ENCODE measurements at places on chromosomes 6 and 20.

DNA sequence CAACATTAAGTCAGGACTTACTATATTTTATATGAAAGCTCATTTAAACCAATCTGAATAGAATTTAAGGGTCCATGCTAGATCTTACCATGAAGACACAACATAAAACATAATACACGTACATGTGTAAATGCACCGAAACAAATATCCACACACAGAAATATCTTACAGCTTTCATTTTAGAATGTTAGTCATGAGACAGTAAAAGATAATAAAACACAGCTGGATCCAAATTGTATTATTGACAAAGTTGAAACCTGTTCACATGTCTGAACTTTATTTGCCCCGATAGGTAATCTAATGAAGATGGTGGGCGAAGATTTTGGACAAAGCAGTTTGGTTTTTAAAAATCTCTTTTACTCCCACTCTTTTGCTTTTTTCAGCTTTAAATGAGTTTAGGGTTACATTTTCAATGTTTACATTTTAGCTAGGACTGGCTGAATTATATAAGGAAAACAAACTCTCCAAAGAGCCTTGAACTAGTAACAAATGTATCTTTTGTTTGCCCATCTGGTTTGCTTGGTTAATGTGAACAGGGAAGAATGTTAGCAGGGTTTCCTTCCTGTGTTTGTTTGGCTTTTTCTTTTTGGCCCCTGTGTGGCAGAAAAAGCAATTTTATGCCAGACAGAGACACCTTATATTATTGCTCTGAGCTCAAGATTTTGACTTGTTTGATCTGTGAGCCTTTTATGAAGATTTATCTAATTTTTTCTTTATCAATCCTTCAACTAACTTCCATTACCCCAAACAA is 5.1 kb upstream of the TMEM181 start:
- no peak for DNase-seq

- DNase-seq, result peak; percentile 94
Observed at GRCh38 chr6:37257634-37258404, at the start of the genes TBC1D22B and TMEM217. TSS of gene TBC1D22B (plus strand) at chr6:37257772. CDS start at chr6:37257918, 146 bp downstream. TSS of gene TMEM217 (minus strand) at chr6:37258144. CDS start at chr6:37219030, 39,114 bp downstream.

- DNase-seq, result no peak
Observed at GRCh38 chr20:3632311-3633004, 30.7 kb downstream of the GFRA4 start.

DNA sequence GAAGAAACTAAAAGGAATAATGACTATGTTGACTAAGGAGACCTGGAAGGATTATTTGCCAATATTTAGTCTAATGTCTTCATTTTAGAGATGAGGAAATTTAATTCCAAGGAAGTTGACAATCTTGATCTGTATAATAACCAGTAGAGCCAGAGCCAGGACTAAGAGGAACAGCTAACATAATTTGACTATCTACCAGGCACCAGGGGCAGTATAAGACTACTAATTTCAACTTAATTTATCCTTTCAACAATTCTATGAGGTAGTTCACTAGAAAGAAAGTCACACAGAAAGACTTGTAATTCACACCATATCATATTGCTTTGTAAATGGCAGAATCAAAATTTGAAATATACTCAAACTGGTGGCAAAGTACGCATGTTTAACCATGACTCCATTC is 273.0 kb upstream of the STXBP5 start:
- no peak for DNase-seq

GRCh38 chr6:80537118-80537972 is 430.9 kb downstream of the BCKDHB start:
- no peak for DNase-seq

- DNase-seq, result no peak
Observed at GRCh38 chr20:36582322-36582721, 8.9 kb downstream of the TGIF2 start.

GRCh38 chr6:26233649-26234420 is 131.2 kb upstream of the BTN3A2 start:
- DNase-seq, result peak; percentile 50

DNA sequence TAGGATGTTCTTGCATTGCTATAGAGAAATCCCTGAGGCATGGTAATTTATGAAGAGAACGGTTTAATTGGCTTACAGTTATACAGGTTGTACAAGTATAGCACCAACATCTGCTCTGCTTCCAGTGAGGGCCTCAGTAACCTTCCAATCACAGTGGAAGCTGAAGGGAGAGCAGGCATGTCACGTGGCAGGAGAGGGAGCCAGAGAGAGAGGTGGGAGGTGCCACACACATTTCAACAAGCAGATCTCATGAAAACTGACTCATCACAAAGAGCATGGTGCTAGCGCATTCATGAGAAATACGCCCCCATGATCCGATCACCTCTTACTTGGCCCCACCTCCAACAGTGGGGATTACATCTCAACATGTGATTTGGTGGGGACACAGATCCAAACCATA is 871.2 kb downstream of the TFAP2A start:
- no peak for DNase-seq

GRCh38 chr6:5053038-5053437 is 32.1 kb upstream of the PPP1R3G start:
- no peak for DNase-seq

DNA sequence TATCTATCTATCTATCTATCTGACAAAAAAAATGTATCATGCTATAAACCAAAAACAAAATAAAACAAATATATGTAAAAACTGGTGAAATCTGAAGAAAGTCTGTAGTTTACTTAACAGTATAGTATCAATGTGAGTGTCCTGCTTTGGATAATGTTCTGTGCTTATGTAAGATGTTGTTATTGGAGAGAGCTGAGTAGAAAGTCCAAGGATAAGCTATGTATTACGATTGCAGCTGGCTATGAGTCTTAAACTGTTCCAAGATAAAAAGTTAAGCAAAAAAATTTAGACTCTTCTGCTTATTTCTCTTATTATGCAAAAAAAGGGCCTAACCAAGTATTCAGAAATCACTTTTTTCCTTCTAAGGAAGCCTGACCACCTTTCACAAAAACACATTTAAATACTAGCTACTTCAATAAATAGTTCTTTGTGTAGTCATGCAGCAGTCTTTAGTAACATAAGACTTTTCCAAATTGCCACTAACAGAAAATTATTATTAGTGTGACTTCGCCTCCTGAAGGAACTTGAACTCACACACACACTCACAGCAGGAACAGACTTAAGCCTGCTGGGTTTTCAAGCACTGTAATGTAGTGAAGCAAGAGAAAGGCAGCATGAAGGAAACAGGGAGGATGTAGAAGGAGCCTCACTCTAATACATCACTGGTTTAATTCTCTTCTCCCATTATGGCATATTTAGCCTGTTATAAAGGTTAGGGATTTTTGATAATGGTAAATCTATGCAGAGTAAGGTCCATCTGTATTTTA is 265.8 kb upstream of the GJE1 start:
- no peak for DNase-seq

DNA sequence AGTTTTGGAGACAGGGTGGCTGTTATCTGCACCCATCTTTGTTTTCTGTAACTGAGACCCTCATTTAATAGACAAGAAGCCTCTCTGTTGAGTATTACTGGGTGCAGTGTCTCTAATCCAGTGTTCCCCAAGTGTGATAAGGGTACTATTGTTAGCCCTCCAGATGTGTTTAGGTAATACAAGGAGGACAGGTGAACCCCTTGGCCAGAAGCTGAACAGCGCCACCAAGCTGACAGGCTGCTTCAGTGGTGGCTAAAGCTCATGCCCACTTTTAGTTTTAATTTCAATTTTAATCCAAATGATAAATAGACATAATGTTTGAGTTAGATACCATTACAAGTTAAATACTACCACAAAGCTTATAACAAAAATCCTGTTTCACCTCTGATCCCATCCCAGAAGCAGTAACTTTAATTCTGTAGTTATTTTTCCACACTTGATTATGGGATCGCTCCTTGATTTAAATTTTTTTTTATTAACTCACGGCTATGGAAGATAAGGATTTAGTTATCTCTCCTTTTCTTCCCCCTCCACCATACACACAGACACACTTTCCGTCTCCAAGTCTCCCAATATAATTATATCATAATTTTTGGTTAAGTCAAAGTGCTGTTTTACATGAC is 8.4 kb upstream of the STK35 start:
- DNase-seq, result peak; percentile 7

GRCh38 chr6:56046576-56046975 is 171.2 kb upstream of the BMP5 start:
- no peak for DNase-seq
